ENCODE measurements at places on chromosomes 5 and 9.

DNA sequence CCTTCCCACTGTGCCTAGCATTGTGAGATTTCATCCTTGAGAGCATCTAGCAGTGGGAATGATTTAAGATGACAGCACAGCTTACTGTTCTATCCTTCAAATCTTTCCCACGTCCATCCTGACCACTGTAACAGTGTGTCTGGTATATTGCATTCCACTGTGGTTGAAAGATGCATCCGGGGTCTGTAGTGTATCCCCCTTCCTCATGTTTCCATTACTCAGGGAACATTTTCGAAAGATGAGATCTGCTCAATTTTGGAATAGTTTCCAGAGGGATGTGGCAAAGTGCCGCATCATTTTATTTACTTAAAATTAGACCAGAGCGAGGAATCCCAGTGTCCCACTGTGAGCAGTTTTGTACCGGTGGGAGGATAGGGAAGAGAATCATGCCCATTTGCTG is 407.1 kb upstream of the PAPPA start:
- no peak for DNase-seq

DNA sequence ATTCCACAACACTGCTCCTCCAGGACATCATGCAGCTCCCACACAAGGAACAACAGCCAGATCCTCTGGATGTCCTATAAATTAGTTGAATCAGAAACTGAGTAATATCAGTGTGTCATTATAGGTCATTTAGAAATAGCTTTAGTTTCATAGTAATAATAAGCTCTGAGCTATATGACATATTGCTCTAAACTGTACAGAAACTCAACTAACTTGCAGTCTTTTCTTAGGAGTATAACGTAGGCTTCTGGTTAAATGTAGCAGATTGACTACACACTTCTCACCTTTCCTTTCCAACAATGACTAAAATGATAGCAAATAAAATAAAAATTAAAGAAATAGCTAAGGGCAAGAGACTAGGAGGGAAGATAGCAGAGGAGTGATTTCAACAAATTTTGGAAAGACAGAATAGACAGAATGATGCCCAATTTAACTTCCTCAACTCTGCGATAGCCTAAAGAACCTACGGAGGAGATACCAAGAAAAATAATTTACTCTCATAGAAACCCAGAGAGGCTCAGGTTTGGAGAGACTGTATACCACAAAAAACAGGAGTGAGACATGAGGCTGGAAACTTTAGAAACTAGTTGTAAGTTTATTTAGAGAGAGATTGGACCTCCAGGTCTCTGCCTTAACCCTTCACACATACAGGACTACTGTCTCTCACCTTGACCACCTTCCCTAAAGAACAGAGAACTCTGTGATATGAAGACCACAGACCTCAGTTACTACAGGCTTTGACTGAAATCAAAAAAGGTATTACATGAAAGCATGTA is 193.7 kb downstream of the TSSK1B start:
- DNase-seq: no peak

- DNase-seq: no peak
These were observed 17.1 kb upstream of the GLIPR2 start for GRCh38 chr9:36119476-36119875.

DNA sequence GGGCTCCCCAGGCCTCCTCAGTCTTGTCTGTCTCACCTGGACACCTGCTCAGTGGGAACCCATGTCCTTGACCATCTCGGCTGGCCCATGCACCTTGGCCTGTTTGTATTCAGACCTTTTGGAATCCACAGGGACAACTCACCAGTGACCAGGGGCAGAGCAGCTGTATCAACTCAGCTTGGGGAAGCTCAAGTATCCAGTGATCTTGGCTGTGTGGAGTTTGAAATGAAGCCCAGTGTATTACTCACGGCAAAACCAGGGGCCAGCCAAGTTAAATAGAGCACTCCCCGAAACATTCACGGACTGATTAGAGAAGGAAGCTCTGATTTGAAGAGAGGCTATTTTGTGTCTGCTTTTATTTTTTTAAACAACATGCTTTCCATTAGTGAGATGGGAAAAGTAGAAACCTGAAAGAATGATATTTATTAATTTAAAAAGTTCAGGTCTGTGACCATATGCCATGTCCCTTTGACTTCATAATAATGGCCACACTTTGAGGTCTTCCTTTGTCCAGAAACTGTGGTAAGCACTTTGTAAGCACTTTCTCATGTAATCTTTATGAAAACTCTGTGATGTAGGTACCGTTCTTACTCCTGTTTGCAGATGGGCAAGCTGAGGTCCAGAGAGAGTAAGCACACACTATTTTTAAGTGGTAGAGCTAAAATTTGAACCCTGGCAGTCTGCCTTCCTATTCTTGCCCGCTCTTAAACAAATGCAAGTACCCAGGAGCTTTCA is 656.5 kb downstream of the BNC2 start:
- peak; percentile 87 for DNase-seq

DNA sequence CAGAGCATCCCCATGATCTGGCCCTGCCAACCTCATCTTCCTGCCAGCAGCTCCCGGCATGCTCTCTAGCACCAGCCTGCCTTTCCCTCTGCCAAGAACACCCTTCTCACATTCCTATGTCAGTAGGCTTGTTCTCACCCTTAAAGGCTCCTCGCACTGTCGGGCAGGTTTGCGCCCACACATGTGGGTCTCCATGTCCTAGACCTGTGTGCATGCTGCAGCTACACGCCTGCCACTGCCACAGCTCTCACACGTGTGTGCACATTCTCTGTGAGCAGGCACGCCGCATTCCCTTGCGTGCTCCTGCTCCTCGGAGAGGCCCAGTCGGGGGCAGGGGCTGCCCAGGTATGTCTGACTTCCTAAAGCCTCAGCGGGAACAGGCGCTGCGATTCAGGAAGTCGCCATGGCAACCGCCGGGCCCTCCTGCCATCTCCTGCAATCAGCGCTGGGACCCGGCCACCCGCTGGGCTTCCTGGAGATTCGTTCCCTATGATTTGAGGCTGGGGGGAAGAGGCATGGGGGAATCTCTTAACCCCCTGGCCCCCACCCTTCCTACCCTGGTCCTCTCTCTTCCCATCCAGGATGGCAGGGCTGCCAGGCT is 28.1 kb downstream of the NDUFA8 start:
- peak; percentile 51 for DNase-seq

GRCh38 chr9:130993303-130994030 is 15.5 kb upstream of the LAMC3 start:
- no peak for DNase-seq

DNA sequence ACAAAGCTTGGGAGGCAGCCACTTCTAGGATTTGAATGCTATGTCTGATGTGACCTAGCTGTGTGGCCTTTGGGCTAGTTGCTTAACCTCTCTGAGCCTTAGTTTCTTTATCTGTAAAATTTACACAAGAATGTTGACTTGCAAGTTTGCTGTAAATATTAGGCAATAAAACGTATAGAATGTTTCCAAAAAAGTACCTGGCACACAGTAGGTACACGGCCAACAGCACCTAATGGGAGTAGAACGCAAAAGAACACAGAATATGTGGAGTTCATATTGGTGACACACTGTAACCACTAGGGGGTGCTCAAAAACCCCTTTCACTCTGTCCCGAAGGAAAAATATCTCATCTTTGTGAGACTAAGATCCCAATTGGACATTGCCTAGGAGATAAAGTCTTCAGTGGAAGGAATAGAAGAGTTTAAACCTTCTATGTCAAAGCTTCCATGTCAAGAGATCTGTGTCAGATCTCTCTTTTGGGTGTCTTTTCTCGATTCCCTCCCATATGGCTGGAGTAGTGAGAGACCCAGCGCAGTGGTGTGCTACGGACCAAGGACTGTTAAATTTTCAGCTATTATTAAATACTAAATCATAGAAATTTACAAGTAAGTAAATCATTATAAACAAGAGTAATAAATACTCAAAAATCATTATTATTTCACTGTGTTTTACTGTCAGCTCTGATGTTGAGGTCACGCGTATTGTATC is 145.4 kb upstream of the RAD23B start:
- no peak for DNase-seq

GRCh38 chr5:148999741-149000140 is 63.1 kb downstream of the SH3TC2 start:
- no peak for DNase-seq

DNA sequence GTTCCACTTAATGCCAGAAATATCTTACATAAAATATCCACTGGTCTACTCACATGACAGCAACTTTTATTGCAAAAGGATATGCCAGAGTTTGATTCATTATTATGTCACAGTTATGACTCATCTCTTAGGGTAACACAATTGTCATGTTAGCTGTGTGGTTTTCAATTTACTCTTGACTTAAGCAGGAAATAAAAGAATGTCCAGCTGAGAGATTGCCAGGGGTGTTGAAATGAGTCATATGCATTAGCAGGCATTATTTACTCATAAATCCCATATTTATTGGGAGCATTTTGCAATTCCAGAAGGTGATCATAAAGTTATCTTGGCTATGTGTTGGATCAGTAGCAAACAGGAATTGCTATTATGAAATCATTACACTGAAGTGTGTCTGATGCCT is 1164.6 kb upstream of the CDH18 start:
- DNase-seq: no peak

GRCh38 chr5:151923866-151924476 is 680 bp downstream of the GLRA1 start:
- no peak for DNase-seq

GRCh38 chr5:145385276-145385675 is 449.9 kb downstream of the PRELID2 start:
- no peak for DNase-seq

DNA sequence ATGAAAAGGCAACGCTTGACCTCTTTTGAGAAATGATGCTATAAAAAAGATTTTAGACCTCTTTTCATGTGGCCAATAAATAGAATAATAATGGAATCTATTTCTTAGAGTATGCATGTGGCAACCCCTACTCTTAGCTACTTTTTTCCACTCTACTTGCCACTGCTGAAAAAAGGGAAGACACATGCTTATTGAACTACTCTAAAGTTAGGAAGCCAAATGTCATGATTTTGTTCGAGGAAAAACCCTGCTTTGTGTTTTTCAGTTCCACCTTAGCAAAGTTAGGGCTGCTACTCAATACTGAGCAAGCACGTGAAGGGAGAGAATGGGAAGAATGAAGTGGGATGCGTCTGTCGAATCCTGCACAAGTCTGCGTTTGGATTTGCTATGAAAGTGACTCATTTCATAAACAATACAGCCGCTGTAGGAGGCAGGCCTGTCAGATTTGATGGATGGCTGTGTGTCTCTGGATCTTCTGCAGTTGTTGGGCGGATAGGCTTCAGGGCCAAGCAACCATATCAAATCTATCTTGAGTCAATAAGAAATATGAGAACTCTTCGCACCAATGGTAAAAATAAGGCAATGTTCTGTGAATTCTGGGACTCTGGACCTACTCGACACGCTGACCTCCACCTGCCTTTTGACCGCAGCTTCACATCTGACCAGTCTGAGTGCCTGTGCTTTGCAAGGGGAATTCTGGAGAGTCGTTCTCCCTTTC is 333.6 kb downstream of the PIK3R1 start:
- DNase-seq: no peak

GRCh38 chr5:76038212-76038611 is 45.0 kb upstream of the SV2C start:
- DNase-seq: no peak

- DNase-seq: no peak
These were observed 111.2 kb upstream of the PTGER4 start for GRCh38 chr5:40568548-40568947.

DNA sequence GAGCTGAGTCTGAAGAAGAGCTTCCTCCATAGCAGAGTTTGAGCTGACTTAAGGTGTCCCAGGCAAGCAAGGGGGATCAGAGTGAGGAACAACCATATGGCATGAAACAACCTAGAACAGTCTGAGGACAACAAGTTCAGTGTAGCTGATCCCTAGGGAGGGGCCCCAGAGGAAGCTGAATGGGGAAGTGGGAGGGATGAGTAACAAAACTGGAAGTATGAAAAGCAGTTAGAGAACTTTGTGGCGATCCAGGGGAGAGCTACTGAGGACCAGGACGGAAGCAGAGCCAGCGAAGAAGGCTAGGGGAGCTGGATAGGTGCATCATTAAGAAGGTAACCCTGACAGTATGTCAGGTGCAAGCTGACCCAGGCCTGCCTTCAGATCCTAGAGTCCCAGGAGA is 580.8 kb downstream of the BNC2 start:
- no peak for DNase-seq

DNA sequence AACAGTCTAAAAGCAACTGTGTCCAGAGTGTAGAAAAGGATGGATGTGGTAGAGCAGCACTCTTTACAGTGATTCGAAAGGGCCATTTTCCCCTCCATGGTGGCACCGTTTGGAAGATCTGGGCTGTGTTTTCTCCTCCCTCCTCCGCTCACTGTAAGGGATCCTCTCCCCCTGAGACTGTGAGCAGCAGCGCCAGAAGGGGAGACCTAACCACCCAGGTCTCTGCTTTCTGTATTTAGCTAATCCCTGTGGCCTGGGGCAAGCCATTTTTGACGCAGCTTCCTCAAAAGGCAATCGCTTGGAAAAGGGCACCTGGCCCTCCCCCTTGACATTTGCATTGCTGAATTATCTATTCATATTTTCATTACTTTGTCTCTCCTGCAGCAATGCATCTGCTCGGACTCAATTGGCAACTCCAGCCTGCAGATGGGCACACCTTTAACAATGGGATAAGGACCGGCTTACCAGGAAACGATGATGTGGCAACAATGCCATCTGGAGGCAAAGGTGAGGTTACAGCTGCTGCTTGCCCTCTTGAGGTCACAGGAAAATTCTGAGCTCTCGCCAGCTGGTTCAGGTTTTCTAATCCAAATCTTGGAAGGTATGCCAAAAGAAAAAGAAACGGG is 244.3 kb upstream of the WWC1 start:
- peak; percentile 35 for DNase-seq

- no peak for DNase-seq
These were observed 185.0 kb downstream of the NR2F1-AS1 start for GRCh38 chr5:93395971-93396379.

DNA sequence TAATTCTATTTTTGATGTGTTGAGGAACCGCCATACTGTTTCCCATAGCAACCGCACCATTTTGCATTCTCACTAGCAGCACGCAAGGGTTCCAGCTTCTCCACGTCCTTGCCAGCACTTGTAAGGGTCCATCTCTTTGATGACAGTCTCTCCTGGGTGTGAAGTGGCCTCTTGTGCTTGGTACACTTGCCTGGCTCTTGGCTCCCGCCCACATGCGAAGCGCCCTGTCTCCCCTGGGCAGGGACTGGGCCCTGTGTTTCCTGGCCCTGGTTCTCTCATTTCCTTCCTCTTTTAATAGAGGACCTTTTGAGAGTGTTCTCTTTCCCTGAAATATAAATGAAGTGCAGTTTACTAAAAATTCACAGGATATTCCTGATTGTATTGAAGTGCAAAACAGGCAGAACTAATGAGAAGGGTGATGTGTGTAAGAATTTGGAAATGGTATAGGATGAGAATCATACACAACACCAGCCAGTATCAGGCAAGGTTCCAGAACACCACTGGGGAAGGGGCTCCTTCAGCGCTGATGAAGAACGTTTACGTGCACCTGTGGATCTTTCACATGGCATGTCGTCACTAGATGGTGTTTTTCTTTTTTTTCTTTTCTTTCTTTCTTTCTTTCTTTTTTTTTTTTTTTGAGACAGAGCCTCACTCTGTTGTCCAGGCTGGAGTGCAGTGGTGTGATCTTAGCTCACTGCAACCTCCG is 73.0 kb downstream of the EHMT1 start:
- DNase-seq: no peak

- no peak for DNase-seq
These were observed 131.4 kb upstream of the IRX4 start for GRCh38 chr5:2014058-2014610.

GRCh38 chr9:99023231-99023630 is 79.5 kb downstream of the COL15A1 start:
- DNase-seq: peak; percentile 45

GRCh38 chr9:72131206-72131605 is 18.0 kb upstream of the GDA start:
- DNase-seq: no peak

GRCh38 chr9:131402073-131402472 is 8.2 kb downstream of the PRRC2B start:
- no peak for DNase-seq

Data from femur (tissue), 1 donor.